ENCODE measurements at places on chromosomes 3 and 15.

GRCh38 chr15:69501456-69501855 lies 48.8 kb downstream of the RPLP1 start:
- DNase-seq = no peak

DNA sequence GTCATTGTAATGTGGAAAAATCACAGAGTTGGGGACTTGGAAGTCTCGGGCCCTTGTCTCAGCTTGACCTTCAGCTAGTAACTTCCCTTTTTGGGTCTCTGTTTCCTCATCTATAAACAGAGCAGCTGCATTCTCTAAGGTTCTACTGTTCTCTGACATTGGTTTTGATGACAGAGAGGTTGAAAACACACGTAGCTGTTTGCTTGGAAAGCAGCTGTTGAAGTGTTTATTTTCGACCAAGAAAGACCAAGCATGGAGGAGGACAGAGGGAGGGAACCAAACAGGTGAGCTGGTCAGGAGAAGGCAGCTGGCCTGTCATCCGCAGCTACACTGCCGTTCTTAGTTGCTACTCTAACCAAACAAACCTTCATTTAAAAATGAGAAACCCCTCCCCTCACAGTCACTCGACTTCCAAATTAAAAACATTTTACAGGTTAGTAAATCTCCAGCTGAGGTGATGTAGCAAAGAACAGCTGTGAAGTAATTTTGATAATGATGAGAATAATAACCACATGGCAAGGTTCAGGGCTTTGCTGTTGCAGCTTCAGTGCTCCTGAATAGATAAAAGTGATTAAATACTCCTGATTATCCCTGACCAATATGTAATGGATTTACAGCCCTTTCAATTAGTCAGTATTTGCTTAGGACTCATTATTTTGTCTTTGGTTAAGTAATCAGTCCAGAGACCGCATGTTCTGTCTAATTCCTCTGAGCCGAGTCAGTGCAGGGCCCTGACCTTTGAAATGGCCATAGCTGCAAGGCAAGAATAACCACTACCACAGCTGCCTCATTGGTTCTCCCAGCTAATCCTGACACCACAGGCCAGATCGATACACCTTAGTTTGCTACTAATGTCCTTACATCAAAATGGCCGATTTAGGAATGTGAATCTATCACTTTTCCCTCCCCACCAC lies 65.3 kb downstream of the MEIS2 start:
- DNase-seq = no peak

GRCh38 chr3:87287011-87287410 lies 10.6 kb upstream of the POU1F1 start:
- no peak for DNase-seq

GRCh38 chr15:61050844-61051568 lies 178.1 kb downstream of the RORA start:
- no peak for DNase-seq

- no peak for DNase-seq
Observed at GRCh38 chr15:52406601-52407000, 111.0 kb upstream of the MYO5C start.

DNA sequence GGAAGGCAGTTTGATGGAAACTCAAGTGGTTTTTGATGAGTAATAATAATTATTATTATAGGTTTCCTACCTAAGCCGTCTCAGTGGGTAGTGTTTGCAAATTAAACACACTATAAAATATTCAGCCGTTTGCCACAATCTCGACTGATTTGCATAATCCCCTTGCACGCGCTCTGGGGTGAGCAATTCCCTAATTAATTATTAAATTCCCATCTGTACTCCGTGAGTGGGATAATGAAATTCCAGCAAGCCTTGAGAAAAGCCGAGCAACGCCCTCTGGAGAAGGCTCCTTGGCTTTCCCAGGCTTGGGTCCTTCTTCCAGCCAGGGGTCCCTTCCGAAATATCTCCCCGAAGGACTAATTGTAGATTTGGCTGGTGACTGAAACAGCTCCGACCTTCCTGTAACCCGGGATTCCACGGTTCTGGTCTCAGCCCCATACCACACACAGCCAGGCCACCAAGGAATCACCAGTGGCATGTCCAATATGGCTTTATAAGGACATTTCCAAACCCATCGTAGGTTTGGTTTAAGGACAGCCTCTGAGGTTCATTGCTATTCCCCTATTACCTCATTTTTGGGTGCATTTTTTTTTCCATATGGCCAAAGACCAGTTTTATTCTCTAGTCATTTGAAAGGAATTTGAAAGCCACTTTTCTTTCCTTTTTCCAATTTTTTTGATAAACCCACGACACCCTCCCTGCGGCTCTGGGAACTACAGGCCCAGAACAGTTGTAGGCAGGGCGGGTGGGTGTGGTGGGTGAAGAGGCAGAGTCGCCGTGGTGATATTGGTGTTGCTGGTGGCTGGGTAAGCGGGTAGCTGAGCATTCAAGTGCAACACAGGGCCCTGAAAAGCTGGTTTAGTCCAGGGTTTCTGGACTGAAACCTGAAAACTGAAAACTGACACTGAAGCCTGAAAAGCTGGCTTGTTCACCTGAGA lies 33.2 kb upstream of the RGMA start:
- no peak for DNase-seq

- DNase-seq = no peak
Observed at GRCh38 chr15:29870495-29871151, 48.4 kb upstream of the TJP1 start.

DNA sequence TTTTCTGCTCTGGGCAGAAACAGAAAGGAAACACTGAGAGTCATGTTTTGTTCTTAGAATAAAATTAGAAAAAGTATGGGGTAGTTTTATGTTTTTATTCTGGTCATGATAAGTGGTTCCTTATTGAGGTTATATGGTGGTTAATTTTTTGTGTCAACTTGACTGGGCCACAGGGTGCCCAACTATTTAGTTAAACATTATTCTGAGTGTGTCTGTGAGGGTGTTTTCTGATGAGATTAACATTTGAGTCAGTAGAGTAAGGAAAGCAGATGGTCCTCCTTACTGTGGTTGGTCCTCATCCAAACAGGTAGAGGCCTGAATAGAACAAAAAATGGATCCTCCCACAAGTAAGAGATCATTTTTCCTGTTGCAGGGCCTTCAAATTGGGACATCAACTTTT lies 98.9 kb downstream of the C3orf38 start:
- DNase-seq = no peak

GRCh38 chr15:25072857-25073476 lies 118.2 kb downstream of the SNRPN start:
- no peak for DNase-seq
